ENCODE measurements at places on chromosomes 7 and 10.

- no peak for DNase-seq
Measured at GRCh38 chr7:7443806-7444350, 91.8 kb downstream of the COL28A1 start.

DNA sequence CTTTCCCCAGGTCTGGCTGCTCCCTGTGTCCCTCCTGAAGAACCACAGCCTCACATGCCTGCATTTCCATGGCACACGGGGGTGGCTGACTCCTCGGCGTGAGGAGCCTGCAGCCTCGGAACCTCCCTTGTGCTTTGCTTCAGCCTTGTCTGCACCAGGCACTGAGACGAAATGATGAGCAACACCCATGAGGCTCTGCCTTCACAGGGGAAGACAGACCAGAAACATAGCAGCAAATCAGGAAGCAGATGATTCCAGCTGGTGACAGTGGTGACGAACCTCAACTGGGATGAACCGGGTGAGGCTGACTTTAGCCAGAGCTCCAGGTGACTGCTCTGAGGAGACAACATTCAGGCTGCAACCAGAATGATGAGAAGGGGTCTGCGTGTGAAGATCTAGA lies 84.5 kb upstream of the SMNDC1 start:
- no peak for DNase-seq

- no peak for DNase-seq
Measured at GRCh38 chr10:47247148-47248059, 52.6 kb upstream of the GDF10 start.

- DNase-seq: no peak
Measured at GRCh38 chr10:106894692-106895091, 269.8 kb downstream of the SORCS1 start.

- DNase-seq: no peak
Measured at GRCh38 chr10:104359811-104360210, 6.2 kb downstream of the CFAP58 start.
